Caco-2 (cell line): ENCODE measurements at places on chromosomes 2 and 18. TPM values are rescaled to one million over a fixed set of nuclear protein-coding genes. Genes with fewer than 3 reads are reported as not detected.

Gene SIX2
- total RNA-seq, result 0.88 and 1.9 TPM in 2 replicates

Gene TSPYL6
- not detected in 2 replicates for total RNA-seq

Gene RNF144A
- 1.6 and 3.0 TPM in 2 replicates for total RNA-seq

Gene CCDC148
- total RNA-seq, result 5.3 and 6.3 TPM in 2 replicates

Gene PDE11A
- 0.21 and 0.25 TPM in 2 replicates for total RNA-seq
